Activated gamma-delta T cell (primary cell): ENCODE measurements at places on chromosomes 5 and 9.

- no peak for DNase-seq
Observed at GRCh38 chr5:123817267-123817666, 305.3 kb downstream of the CSNK1G3 start.

DNA sequence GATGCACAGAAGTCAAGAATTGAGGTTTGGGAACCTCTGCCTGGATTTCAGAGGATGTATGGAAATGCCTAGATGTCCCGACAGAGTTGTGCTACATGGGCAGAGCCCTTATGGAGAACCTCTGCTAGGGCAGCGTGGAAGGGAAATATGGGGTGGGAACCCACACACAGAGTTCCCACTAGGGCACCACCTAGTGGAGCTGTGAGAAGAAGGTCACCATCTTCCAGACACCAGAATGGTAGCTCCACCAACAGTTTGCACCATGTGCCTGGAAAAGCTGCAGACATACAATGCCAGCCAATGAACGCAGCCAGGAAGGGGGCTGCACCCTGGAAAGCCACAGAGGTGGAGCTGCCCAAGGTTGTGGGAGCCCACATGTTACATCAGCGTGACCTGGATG is 104.5 kb downstream of the STK32A start:
- no peak for DNase-seq

- DNase-seq: no peak
Observed at GRCh38 chr5:117769877-117770276, 1195.3 kb upstream of the SEMA6A start.

GRCh38 chr5:137296213-137296781 is 202.8 kb downstream of the SPOCK1 start:
- DNase-seq: no peak

- DNase-seq: no peak
Observed at GRCh38 chr9:29241320-29241719, 1668.0 kb upstream of the C9orf72 start.

GRCh38 chr5:66849803-66850202 is 253.6 kb downstream of the MAST4 start:
- DNase-seq: no peak

DNA sequence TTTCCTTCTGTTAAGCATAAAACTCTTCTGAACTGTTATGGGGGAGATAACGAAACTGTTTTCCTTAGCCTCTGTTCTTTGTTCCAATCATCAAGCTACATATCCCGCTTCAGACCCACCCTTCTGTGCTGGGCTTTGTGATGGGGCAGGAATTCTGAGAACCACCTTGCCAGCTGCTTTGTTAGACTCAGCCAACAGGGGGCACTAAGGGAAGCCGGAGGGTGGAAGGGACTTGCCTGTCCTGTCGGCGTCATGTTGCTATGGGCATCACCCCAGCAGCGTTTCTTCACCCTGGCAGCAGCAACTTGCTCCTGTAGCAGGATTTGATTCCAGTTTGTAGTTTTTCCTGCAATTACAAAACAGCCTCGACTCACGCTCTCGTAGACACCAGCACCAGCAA is 169.1 kb downstream of the CAAP1 start:
- DNase-seq: no peak

DNA sequence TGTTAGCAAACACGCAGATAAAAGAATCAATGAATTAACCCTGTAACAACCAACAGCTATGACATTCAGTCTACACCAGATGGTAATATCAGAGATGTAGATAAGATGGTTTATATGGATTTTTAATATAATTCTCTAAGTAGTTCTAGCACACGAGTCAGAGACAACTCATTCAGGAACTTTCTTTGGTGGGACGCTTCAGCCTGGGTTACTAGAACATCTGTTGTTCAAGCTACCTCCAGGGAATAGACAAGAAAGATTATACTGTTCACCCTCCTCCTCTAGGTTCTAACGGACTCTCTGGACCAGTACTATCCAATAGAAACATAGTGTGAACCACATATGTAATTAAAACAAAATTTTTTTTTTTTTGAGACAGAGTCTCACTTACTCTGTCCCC is 73.8 kb downstream of the RAPGEF1 start:
- DNase-seq: no peak

GRCh38 chr5:155027993-155028629 is 14.6 kb downstream of the KIF4B start:
- DNase-seq: no peak

DNA sequence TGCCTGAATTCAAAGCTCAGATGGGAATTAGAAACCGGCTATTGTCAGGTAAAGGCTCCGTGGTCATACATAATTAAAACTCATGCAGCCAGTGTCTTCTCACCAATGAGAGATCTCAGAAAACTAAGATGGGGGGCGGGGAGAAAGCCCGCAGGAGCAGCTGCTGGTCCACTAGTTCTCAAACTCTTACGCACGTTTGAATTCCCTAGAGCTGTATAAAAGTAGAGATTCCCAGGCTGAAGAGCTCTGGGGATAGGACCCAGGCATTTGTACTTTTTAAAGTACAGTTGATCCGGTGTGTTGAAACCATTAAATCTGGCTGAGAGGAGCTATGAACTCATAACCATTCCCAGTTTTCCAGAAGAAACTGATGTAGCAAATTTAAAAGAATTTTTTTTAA is 68.5 kb downstream of the FRMD3 start:
- no peak for DNase-seq

GRCh38 chr5:171484460-171484899 is 65.0 kb downstream of the FGF18 start:
- no peak for DNase-seq

GRCh38 chr9:99472240-99472915 is 250.3 kb downstream of the SEC61B start:
- DNase-seq: no peak

GRCh38 chr5:172736508-172737135 is 34.4 kb downstream of the DUSP1 start:
- DNase-seq: no peak

DNA sequence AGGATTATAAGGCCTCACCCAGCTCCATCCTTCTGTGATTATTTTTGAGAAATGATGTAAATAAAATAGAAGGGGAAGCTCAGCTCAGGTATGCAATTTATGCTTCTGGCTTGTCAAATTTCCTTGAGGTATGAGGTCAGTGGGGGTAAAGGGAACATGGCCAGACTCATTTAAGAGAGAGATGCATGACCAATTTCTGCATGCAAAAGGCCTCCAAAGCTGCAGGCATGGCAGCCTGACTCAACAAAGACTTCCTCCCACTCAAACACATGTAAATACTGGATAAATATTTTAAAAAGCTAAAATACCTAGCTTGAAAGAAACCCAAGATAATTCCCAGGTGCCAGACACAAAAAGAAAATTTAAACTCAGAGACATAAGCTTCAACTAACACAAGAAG is 101.4 kb upstream of the SLC1A3 start:
- DNase-seq: no peak

- DNase-seq: no peak
Observed at GRCh38 chr5:151233616-151234085, 9.8 kb upstream of the CCDC69 start.

GRCh38 chr9:2621722-2622460 is at the start of gene VLDLR:
Gene VLDLR, plus strand, starts transcription at chr9:2621787. Its CDS starts 403 bp downstream, at chr9:2622190.
- peak; percentile 9 for DNase-seq

DNA sequence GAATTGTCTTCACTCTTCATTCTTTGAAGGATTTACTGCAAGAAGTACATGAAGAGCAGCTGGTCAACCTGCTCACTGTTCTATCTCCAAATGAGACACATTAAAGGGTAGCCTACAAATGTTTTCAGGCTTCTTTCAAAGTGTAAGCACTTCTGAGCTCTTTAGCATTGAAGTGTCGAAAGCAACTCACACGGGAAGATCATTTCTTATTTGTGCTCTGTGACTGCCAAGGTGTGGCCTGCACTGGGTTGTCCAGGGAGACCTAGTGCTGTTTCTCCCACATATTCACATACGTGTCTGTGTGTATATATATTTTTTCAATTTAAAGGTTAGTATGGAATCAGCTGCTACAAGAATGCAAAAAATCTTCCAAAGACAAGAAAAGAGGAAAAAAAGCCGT is 37.6 kb downstream of the FXN start:
- DNase-seq: no peak

GRCh38 chr9:111034898-111035539 is 3.3 kb downstream of the LPAR1 start:
- DNase-seq: no peak

- DNase-seq: no peak
Observed at GRCh38 chr5:36696059-36696673, 89.8 kb downstream of the SLC1A3 start.

DNA sequence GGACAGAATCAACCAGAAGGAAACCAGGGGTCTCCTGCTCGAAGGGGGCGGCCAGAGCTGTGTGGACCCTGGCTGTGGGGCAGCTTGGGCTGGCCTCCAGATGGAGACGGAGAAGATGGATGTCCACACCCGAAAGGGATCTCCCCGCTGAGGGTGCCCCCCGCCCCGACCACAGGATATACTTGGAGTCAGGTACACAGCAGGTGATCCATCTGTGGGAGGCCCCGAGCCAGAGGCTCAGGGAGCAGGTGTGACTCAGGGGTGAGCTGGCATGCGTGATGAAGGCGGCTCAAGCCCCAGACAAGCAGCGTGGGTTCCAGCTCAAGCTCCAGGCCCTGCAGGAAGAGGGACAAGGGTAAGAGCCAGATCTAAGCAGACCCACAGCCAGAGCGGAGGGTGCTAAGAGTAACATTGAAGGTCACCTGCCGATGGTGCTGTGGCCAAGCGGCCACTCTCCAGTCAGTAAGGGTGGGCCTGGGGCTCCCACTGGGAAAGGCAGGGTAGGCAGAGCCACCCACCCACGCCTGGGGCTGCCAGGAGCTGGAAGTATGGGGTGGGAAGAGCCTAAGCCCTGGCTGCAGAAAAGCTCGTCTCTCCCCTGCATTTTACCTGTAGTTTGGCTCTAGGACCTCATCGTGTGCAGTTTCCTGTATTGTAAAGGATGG is 30.6 kb upstream of the MVB12B start:
- no peak for DNase-seq

DNA sequence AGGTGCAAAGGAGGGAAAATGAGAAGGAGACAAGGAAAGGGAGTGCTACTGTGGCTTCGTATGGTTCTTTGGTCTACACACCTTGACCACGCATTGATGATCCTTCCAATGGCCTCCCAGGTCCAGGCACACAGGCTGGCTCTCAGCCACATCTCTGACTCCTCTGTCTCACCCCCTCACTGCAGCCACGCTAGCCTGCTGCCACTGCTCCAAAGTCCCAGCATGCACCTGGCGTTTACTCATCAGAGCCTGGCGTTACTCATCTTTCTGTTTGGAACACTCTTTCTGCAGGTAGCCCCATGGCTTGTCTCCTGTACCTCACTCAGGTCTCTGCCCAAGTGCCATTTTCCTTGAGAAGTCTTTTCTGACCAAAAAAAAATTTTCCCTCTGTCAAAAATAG is 195.5 kb downstream of the SNCAIP start:
- DNase-seq: no peak

- no peak for DNase-seq
Observed at GRCh38 chr5:142006363-142007236, 6.2 kb downstream of the GNPDA1 start.

- DNase-seq: no peak
Observed at GRCh38 chr5:4995014-4995413, 145.1 kb upstream of the ADAMTS16 start.

- no peak for DNase-seq
Observed at GRCh38 chr9:84301851-84302250, 38.7 kb downstream of the SLC28A3 start.

DNA sequence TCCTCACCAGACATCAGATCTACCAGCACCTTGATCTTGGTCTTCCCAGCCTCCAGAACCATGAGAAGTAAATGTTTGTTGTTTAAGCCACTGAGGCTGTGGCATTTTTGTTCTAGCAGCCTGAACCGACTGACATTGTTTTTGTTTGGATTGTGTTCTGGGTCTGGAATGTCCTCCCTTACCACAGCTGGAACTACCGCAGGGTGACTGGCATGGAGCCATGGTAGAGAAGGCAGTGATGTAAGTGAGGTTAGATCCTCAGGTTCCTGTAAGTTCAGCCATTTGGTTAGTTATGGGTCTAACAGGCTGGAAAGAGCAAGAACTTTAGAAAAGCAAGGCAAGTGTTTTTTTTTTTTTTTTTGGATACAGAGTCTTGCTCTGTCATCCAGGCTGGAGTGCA is 209.3 kb downstream of the DAB2IP start:
- DNase-seq: no peak

GRCh38 chr9:33818847-33819500 is 2.0 kb downstream of the UBE2R2 start:
- no peak for DNase-seq

DNA sequence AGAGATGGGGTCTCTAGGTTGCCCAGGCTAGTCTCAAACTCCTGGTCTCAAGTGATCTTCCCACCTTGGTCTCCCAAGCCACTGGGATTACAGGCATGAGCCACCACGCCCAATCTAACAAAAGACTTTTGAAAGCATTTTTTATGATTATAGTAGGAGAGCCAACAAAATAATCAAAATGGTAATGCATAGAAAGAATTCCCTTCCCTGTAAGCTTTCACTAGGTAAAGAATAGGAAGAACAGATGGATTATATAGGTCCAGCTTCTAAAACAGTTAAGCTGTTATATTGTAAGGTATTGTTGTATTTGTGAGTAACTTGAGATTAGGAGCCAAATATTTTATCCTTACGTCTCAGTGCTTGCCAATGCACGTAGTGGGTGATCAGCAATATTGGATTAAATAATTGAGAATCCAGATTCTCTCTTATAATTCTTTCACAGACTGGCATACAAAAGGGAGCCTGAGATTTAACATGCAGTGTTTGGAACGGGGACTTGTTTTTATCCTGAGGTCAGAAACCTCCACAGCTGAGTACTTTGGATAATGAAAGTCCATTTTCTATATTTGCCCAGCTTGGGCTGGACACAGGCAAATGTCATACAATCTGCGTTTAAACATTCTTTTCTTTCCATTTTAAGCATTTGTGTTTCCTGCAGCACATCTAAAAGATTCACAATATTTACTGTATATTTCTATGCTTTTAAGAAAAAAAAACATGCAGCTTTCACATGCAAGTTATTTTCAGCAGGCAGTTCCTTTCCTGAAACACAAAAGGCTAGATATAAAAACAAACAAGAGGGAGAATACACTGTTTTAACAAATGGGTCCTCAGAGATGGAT is 238.4 kb downstream of the ARRDC3 start:
- no peak for DNase-seq

DNA sequence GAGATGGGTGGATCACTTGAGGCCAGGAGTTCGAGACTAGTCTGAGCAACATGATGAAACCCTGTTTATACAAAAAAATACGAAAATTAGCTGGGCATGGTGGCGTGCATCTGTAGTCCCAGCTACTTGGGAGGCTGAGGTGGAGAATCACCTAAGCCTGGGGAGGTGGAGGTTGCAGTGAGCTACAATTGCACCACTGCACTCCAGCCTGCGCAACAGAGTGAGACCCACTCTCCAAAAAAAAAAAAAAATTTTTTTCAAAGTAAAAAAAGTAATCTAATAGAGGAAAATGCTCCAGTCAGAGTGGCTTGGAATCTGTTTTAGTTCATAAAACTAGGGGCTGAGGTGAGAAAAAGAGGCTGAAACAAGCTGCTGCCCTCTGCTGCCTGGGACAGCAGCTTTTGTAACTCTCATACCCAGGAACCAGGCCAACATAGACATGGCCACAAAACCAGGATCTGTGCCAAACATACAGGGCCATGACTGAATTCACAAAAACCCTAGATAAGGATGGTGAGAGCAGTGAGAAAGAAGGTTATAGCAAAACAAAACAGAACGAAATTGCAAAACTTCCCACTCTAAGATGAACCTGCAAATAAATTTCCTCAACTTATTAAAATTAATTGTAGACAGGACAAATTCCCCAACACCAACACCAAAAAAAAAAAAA is 13.1 kb upstream of the DCAF12 start:
- DNase-seq: no peak
